Aorta (tissue), 5 donors: ENCODE measurements at places on chromosomes 4 and X. TPM values are rescaled to one million over a fixed set of nuclear protein-coding genes. Genes with fewer than 3 reads are reported as not detected.

The IL3RA gene
- 6.3 TPM for total RNA-seq

The TGIF2LX gene
- not detected for total RNA-seq

The USP27X gene
- 3.9 TPM for total RNA-seq

- no peak for DNase-seq
Observed at GRCh38 chr4:15755321-15756155, 22.6 kb upstream of the CD38 start.

- DNase-seq, result peak; percentile 43
Observed at GRCh38 chrX:97616883-97617530, 733.3 kb downstream of the RPA4 start.

DNA sequence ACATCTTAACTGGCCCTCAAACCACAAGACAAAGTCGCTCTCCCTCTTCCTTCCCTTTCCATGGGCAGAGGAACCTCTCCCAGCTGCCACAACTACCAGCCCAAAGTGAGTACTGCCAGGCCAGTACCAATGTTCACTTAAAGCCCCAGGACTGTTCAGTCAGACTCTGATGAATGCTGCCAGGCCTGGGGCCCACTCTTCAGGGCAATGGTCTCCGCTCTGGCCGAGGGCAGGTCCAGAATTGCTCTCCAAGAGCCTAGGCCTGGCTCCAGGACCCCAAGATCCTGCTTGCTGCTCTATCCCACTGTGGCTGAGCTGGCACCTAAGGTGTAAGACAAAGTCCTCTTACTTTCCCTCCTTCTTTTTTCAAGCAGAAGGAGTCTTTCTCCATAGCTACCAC is 790.9 kb downstream of the KLHL13 start:
- no peak for DNase-seq

- DNase-seq, result no peak
Observed at GRCh38 chr4:150080337-150080736, 2.1 kb downstream of the DCLK2 start.

- no peak for DNase-seq
Observed at GRCh38 chr4:83174844-83175414, 60.4 kb upstream of the PLAC8 start.

DNA sequence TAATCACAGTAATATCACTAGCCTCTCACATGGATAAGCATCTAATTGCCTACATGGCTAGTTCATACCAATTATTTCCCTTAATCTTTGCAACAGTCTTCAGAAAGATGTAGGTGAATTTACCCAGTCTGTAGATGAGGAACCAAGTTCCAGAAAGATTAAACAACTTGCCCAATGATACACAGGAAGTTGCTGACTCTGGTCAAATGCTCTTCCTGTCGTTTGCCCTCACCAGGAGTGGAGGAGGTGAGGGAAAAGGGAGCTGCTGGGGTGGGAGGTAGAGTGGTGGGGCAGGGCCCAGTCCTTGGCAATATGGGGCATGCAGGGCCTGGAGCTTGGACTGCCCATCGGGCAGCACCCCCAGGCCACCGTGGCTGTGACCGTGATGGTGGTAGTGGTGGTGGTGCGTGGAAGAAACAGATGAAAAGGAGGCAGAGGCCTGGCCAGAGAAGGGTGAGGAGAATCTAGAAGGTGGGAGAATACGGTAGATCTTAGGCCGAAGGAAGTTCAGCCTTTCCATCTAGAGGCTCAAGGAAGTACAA is 2.3 kb upstream of the KDM5C start:
- no peak for DNase-seq

DNA sequence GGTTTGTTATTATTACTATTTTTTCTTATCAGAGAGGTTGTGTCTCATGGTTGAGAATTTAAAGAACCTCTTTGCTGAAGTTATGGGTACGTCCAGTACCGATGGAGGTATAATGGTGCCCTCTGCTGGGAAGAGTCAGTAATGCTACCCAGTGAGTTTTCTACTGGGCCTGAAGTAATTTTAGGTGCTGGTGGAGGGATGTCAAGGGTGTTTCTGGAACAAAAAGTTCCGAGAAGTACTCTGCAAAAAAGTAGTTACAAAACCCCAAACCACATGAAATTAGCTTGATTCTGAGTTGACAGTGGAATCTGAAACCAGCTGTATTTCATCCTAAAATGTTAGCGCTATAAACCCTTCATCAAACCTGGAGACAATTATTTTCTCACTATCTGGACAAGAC is 102.5 kb upstream of the MID1 start:
- no peak for DNase-seq

GRCh38 chrX:78712336-78712735 is 35.2 kb upstream of the LPAR4 start:
- no peak for DNase-seq

GRCh38 chrX:136710325-136710951 is 62.5 kb downstream of the CD40LG start:
- DNase-seq, result no peak

- DNase-seq, result no peak
Observed at GRCh38 chr4:99696801-99697200, 39.2 kb upstream of the C4orf54 start.

DNA sequence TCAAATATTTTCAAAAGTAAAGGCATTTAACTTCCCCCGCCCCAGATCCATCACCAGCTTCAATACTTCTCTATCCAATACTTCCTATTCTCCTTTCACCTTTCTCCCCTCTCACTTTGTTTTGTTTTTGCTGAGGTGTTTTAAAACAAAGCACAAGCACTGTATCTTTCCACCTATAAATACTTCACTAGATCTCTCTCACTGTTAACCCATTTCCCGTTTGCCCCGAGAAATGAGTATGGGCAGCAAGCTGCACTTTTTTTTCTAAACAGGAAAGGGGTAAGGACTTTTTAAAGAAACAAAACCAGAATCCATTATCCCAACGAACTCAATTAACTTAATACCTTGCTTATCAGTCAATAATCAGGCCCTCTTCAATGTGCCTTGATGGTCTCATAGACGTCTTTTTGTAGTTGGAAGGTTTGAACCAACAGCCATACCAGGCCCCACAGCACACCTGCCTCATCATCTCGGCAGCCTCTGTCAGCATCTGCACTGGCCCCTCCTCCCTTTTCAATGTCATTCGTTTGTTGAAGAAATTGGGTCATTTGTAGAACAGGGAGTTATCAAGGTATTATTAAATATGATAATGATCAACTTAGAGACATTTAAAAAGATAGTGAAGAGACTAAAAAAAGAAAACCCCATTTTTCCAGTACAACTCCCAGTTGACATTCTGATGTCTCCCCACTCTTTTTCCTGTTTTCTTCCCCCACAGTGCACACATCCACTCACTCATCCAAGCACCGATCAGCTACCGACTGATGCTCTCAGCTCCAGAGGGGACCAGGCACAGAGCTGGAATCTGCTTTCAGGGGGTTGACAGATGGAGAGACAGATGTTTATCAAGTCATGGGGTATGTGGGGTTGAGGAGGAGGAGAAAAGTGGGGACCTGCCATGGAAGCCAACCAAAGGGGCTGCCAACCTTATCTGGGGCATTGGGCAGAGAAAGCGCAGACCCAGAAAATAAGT is 25.8 kb downstream of the CRMP1 start:
- no peak for DNase-seq

GRCh38 chr4:169115144-169115896 is 105.3 kb upstream of the CBR4 start:
- no peak for DNase-seq

DNA sequence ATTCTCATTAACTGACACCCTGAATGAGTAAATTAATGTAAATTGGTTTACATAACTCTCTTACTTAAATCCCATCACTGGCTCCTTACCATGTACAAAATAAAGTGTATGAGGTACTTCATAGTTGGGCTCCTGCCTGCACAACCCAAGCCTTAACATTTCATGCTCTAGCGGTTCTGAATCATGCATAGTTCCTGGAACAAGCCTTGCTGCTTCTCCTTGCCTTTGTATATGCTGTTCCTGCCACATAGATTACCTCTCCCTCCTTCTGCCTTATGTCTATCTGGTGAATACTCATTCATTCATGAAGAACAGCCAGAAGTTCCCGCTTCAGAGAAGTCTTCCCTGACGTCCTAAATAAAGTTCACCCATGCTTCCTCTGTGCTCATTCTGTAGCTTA is 594.7 kb downstream of the SMARCA1 start:
- no peak for DNase-seq

DNA sequence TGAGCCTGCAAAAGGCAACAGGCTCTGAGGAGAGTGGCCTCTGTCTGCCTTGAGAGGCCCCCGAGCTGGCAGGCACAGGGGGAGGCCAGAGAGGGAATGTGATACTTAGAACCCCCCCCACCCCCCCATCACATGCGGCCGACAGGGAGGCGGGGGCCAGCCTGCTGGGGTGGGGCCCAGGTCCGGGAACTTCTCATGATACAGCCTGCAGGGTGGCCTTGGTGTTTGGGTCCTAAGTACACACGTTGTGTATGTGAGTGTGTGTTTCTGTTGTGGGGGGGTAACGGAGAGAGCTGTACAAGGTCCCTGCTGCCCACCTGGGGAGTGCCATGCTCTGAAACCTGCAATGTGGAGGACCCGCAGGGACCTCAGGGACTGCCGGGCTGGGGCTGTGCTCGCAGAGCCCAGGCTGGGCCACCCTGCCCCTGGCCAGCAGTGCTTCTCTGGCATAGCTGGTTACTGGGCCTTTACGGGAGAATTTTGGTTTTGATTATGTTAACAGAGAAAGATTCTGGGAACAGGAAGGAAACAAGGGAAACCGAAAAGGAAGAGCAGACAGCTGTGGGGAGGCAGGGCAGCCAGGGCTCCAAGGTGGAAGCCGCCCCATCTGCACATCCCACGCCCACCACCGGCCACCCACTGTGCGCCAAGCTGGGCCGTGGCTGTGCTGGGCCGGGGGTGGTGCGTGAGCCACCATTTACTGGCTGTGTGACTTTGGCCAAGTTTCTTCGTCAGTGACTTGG is 19.9 kb downstream of the SH3BP2 start:
- no peak for DNase-seq

- no peak for DNase-seq
Observed at GRCh38 chr4:14078326-14078725, 450.8 kb upstream of the BOD1L1 start.
